ENCODE measurements at places on chromosomes 13 and 19.

GRCh38 chr13:44834404-44834803 lies 154.9 kb downstream of the NUFIP1 start:
- no peak for DNase-seq

GRCh38 chr19:42048992-42049391 lies 21.0 kb downstream of the GRIK5 start:
- no peak for DNase-seq

DNA sequence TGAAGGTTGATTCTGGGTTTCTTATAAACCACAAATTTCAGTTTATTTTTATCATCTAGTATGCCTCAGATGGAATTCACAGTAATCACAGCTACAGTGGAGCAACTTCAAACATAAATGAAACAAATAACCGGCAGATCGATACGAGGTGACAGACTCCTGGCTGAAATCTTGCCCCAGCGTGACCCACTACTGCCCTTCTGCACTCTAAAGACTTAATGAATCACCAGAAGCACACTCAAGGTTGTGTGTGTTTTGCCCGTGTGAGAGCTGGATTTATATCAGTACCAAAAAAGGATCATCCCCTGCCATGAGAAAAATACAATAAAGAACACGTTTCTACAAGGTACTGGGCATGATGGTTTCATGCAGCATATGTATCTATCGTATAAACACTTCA lies 161.7 kb downstream of the KLF12 start:
- no peak for DNase-seq

DNA sequence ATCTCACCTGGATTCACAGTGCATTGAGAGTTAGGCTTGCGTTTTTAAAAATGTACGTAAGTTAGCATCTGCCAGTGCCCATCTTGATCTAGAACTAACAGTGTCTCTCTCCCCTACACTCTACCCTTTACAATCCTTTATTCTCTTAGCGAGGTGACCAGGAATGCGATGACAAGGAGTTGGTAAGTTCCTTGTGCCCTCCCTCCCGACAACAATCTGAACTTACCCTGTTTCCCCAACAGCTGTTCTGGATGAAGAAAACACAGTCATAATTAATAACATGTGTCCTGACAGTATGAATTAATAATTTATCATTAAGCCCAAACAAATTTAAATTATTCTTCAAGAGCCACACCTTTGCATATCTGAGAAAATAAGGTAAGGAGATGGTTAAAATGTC lies 6.3 kb downstream of the TSHZ3 start:
- no peak for DNase-seq

DNA sequence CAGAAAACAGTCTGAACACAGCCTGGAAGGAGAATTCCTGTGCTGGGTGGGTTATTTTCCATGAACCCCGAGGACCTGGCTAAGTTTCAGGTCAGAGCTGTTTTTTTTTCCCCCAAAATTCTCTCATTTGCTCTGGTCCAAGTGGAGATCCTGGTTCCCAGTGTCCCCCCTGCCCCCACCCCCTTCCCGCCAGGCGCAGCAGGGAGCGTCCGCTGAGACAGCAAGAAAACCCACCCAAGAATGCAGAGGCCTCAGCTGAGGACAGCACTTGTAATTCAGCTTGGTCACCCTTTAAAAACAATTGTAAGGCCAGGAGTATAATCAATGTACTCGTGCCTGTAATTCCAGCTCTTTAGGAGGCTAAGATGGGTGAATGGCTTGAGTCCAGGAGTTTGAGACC lies 11.4 kb upstream of the TSPAN16 start:
- DNase-seq = no peak

DNA sequence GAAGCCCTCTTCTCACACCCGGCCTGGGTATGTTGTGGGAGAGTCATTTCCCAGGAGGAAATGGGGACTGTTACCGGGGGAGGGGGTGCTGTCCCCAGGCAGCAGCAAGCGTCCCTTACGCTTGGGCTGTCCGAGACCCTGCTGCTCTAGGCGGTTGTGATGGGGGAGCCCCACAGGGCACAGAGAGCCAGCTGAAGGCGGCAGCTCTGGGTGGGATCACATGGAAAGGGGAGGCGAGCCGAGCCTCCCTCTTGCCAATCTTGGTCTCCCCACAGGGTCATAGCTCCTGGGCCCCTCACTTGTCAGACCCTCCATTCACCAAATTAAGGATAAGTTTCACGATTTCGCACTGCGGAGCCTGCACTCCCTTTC lies 22.0 kb downstream of the EPN1 start:
- no peak for DNase-seq

GRCh38 chr13:34886121-34886875 lies 55.8 kb upstream of the NBEA start:
- no peak for DNase-seq

GRCh38 chr19:48683349-48683748 lies 10.5 kb upstream of the NTN5 start:
- no peak for DNase-seq

Measured in AML-193 (cell line).